ENCODE measurements at places on chromosomes 4 and X.

DNA sequence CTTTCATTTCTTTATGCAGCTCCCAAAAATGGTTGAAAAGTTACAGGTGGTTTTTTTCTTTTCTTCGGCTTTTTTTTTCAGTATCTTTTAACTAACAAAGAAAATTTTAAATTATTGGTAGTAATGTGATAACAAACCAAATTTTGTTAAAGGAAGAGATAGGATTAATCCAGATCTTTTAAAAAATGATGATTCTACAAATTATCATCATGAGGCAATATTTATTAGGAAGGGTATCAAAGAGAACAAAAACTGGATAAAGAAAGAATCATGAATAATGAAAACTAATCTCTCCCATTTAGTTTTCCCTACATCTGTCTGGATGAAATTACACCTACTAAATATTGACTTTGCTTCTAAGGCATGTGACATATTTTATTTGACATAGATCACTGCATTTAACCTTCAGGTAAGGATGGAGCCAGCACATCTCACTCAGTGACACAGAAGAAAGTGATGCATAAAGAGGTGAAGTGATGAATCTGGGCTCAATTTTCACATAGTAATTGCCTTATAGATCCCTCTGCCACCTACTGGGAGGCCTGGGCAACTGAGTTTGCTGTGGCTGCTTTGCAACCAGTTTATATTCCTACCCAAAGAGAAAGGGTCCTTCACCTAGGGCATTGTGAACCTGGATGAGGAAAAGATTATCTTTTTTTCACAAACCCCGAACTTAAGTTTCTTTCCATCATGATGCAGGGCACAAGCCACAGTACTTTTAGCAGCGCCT lies 155.6 kb downstream of the HNRNPD start:
- no peak for DNase-seq

DNA sequence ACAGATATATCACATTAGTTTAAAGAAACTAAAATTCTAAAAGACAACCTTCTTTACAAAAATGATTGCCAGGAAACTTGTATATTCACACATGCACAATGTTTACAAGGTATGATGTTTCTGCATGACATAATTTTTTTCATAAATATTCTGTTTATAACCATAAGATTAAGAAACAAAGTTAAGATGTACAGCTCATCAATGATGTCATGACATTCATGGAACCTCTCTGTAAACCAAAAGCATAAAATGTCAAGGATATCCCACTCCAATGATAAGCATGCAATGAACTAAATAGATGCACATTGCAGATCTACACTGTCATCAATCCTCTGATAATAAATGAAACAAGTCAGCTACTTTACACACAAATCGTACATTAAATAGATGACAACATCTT lies 136.0 kb downstream of the MAB21L2 start:
- no peak for DNase-seq

DNA sequence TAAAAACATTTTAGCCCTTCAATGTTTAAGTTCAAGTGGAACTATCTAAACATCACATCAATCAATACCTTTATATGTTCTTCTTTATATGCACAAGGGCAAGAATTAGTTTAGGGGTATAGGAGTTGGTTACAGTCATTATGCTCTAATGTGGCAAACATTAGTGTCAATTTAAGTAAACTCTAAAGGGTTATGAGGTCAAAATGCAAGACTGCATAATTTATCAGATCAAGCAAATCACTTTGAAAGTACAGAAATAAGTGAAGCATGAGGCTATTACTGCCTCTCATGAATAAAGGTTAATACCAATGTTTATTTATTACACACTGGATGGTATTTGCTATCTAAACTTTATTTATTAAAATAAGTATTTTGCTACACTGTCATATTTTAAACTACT lies 59.7 kb downstream of the MAB21L2 start:
- DNase-seq, result no peak

DNA sequence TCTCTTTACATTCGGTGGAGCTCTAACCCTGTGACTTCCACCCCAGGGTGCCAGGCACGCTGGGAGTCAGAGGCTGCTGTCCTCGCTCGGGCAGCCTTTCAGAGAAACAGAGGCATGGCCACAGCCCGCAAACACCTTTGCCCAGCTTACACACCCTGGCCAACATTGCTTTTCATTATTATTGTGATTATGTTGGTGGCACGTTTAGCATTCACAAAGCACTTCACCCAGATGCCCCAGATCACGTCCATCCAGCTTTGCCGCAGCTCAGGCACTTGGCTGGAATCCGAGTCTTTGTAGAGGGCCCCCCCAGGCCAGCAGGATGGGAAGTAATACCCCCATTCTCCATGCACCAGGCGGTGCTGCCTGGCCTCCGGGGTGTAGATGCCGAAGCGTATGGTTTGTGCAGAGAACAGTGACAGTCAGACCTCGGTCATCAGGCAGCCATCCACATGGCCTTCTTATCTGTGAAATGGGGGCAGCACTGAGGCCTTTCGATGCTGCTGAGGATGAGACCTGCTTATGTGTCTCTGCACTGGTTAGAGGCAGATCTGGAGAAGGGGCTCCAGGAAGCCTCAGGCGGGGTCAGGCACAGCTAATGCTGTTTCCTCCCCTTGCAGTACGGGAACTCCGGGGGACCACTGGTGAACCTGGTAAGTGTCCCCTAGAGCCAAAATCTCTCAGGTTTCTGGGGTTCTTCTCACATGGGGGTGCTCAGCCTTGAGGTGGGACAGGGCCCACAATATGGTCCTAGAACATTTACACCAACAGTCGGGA lies 22.3 kb downstream of the HTRA3 start:
- no peak for DNase-seq

- no peak for DNase-seq
These were observed 301.6 kb downstream of the ARHGAP24 start for GRCh38 chr4:85776579-85776978.

DNA sequence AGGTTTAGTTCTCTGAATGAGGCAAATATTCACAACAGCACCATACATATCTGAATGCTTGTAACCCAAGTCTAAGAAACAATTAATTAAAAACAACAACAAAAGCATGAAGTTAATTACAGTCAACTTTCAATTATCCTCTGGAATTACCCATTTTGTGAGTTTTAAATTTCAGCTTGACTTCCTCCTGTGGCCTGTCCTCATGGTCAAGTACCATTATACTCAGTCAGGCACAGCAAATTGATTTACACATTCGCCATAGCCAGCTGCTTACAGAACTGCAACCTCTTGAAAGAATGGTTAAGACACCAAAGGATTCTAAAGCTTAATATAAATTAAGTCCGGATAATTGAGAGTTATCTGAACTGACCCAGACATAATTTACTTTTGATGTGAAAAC lies 306.5 kb downstream of the CAMK2D start:
- no peak for DNase-seq

DNA sequence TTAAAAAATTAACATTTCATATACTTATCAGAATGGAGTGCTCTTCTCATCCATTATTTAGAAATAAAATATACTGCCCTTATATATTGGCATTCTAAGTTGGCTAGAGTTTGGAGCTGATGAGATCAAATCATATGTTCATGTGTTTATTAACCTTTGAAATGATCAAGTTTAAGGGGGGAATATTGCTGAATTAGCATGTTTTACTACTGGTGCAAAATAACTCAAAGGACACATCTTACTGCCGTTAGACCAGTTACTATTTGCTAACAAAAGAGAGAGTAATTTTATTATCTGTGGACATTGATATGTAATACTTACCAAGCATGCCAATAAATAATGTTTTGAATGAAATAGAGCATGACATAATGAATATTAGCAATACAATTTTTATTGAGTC lies 901.0 kb downstream of the CCSER1 start:
- DNase-seq, result no peak

DNA sequence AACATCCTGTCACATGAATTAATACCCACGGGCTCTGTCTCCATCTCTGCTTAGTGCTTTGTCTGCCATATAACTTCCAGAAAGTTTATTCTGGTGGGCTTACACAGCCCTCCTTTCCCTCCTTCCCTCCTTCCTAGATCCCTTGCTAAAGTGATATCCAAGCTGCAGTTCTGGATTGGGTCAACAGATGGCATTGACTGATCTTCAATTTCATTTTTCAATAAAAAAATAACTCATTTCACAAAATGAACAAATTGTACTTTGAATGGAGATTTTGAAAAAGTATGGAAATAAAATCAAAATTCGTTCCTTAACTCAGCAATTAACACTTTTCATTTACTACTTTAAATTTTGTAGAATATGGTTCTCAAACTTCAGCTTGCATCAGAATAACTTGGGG lies 94.9 kb downstream of the NXF2 start:
- no peak for DNase-seq

- no peak for DNase-seq
These were observed 251.7 kb downstream of the CAMK2D start for GRCh38 chr4:113509851-113510250.

DNA sequence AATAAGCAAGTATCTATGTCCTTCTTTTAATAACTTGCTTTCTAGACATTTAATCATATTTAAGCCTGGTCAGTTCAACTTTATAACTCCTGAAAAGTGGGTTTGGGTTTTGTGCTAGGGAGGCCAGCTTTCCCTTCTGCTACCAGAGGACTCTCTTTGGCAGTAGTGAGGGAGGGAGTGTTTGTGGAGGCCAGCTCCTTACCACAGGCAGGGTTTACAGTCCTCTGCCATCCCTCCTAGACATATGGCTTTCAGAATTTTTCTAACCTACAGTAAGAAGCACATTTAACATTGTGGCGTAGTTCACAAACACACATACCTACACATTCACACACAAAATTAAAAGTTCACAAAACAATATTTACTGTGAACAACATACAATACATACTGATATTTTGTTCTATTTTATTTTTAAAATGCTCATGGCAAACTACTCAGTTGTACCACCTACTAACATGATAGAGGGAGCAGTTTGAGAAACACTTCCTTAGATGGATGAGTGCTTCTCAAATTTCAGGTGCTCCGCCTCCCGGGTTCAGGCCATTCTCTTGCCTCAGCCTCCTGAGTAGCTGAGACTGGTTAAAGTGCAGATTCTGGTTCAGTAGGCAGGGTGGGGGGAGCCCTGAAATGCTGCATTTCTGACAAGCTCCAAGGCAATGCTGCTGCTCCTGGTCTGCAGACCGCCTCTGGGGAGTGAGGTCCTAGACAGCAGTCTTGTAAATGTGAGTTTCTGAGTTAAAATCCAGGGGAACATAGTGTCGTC lies 86.7 kb downstream of the PTTG2 start:
- no peak for DNase-seq

- DNase-seq, result no peak
These were observed 61.7 kb downstream of the HAND2 start for GRCh38 chr4:173468314-173468713.

- no peak for DNase-seq
These were observed 606.8 kb upstream of the ATOH1 start for GRCh38 chr4:93221771-93222170.

DNA sequence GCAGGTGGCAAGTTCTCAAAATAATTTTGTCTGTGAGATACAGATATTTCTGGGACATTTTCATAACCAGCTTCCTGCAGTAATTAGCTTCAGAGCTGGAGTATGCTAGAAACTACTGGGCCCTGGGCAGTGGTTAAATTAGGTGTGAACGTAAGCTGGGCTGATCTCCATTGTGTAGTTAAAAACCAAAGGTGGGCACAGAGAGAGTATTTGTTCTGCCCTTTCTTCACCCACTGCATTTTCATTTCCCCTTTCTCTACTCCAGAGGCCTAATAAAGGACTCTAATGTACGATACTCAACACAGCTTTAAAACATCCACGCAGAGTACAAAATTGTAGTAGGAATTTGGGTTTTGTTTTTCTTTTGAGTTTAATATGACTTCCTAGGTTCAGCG lies 252.7 kb downstream of the SPRY1 start:
- no peak for DNase-seq

DNA sequence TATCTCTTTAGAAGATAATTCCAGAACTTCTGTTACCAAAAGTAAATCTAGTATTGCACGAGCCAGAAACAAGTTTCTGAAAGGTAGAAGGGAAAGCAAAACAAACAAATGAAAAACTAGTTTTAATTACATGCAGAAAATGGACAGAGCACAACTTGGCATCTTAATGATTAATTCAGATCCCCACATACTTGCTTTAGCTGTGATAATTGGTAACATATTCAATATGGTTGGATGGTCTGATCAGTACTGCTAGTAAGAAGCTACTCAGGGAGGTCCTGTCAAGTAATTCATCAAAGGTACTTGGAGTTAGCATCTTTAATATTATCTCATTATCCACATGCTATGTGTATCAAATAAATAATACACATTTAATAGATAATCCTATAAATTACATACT lies 204.3 kb downstream of the TRAM1L1 start:
- DNase-seq, result no peak

DNA sequence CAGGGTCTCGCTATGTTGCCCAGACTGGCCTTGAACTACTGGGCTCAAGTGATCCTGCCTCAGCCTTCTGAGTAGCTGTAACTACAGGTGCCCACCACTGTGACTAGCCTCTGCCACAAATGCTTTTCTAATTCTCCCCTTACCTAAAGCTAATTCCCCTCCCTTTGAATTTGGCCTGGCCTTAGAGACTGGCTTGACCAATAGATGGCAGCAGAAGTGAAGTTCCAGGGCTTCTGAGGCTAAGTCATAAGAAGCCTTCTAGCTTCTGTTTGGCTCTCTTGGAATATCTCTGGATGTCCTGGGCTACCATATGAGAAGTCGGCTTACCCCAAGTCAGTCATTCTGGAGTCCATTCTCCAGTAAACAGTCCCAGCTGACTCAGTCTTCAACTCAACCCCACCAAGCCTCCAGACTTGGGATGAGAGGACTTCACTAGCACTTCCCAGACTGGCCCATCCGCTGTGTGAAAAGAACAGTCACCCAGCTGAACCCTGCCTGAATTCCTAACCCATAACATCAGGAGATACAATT lies 61.0 kb downstream of the HPRT1 start:
- no peak for DNase-seq

DNA sequence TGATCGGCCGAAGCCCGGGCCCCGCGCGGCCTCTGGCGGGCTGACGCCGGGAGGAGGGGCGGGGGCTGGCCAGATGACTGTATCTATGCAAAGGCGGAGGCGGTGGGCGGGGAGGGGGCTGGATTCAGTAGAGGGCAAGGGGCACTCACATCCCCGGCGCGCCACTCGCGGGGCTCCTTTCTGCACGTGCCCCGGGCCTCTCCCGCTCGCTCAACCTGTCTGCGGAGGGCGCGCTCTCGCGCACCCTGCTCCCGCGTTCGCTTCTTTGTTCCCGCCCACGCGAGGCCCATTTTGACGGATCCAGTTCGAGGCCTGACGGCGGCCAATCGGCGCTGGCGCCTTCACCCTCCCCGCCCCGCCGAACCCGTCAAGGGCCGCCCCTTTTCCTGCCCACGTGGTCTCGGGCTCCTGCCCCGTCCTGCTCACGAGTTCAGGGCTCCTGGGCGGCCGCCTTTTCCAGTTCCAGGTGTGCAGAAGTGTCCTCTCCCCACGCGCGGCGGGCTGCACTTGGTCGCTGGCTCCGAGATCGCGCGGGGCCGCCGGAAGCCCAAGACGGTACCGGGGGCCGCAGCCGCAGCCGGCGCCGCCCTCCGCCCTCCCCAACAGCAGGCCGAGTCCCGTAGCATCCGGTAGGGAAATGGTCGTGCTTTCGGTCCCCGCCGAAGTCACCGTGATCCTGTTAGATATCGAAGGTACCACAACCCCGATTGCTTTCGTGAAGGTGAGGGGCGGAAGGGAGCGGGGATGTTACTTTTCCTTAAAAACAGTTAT lies at the start of the genes ENOPH1 and HNRNPDL:
Gene ENOPH1 (plus strand): TSS at position 398 of the 771 bp plus-strand sequence. CDS start 240 bp downstream, at position 638.
Gene HNRNPDL (minus strand): TSS at position 270 of the 771 bp plus-strand sequence. CDS start 772 bp downstream, outside the sequence.
- peak; percentile 93 for DNase-seq
